ENCODE measurements at places on chromosomes 7 and 10.
A peak's percentile ranks its signal among the peaks of the same experiment; 100 is the strongest.

GRCh38 chr7:38880035-38880434 lies 29.0 kb downstream of the VPS41 start:
- DNase-seq: no peak

GRCh38 chr7:106165337-106165736 lies 53.2 kb upstream of the SYPL1 start:
- no peak for DNase-seq

DNA sequence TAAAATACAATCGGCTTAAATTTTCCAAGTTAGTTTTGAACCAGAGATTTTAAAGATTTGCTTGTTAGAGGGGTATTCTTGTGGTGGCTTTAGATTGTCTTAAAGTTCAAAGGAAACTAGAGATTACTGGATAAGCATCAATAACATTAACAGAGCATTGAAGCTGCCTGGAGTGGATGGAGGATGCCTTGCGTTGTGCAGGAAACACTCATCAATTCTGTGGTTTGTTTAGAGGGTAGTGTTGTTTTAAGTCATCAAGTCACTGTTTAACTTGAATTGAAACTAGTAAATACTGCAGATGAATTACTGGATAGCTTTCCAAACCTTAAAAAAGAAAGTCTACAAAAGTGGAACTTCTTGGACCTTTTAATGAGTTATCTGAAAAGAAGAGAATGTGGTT lies 218.6 kb downstream of the CELF2 start:
- no peak for DNase-seq

GRCh38 chr7:78191475-78192079 lies 393.0 kb downstream of the PHTF2 start:
- DNase-seq: no peak

GRCh38 chr7:132584796-132585494 lies 8.7 kb upstream of the PLXNA4 start:
- DNase-seq: no peak

DNA sequence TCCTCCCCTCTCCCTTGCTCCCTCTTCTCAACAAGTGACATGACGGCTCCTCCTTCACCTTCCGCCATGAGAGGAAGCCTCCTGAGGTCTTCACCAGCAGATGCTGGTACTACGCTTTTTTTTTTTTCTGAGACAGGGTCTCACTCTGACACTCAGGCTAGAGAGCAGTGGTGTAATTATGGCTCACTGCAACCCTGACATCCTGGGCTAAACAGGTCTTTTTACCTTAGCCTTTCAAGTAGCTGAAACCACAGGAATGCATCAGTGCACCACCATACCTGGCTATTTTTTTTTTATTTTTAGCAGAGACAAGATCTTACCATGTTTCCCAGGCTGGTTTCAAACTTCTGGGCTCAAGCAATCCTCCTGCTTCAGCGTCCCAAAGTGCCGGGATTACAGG lies 43.6 kb downstream of the MDH2 start:
- DNase-seq: no peak

- DNase-seq: no peak
Observed at GRCh38 chr10:86263209-86263608, 103.4 kb downstream of the GRID1 start.

DNA sequence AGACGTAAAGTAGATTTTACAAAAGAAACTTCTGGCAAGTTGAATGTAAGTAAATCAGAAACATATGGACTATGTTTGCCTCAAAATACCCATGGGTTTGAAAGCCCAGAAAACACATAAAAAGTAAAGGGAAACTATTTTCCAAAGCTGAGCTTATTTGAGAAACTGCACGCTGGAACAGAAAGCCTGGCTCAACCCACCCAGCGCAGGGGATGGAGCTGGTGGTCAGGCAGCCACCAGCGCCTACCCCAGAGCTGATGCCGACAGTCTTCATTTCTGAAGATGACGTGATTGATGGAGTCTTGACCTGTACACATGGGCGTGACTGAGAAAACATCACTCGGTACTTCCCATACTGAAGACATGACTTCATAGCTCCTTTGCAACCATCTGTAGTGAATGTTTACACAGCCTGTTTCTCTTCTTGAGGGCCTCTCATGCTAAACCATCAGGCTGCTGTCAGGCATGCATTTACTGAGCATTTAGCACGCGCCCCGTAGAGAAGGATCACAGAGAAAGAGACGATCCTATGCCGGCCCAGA lies 232.6 kb upstream of the AUTS2 start:
- peak; percentile 85 for DNase-seq

- DNase-seq: no peak
Observed at GRCh38 chr10:99799613-99800012, 17.2 kb downstream of the ABCC2 start.

DNA sequence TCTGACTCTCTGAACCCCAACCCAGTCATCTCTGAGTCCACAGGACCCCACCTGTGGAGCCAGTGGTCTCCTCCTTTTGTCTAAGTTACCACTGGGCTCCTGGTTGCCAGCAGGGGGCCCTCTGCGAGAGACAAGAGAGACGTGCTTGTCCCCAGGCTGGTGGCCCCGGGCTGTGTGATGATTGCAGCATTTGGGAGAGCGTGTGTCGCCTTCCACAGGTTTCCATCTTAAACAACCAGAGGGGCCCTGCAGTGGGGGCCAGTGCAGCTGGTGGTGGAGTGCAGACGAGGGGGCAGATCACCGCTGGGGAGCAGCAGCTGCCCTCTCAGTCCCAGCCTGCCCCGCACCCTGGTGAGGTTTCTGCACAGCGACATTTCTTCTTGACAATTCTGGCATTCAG lies 122.4 kb upstream of the PPP2R2D start:
- no peak for DNase-seq
